ENCODE measurements at places on chromosomes 3 and 15. TPM values are rescaled to one million over a fixed set of nuclear protein-coding genes. Genes with fewer than 3 reads are reported as not detected.

The PP2D1 gene
- total RNA-seq = not detected

DNA sequence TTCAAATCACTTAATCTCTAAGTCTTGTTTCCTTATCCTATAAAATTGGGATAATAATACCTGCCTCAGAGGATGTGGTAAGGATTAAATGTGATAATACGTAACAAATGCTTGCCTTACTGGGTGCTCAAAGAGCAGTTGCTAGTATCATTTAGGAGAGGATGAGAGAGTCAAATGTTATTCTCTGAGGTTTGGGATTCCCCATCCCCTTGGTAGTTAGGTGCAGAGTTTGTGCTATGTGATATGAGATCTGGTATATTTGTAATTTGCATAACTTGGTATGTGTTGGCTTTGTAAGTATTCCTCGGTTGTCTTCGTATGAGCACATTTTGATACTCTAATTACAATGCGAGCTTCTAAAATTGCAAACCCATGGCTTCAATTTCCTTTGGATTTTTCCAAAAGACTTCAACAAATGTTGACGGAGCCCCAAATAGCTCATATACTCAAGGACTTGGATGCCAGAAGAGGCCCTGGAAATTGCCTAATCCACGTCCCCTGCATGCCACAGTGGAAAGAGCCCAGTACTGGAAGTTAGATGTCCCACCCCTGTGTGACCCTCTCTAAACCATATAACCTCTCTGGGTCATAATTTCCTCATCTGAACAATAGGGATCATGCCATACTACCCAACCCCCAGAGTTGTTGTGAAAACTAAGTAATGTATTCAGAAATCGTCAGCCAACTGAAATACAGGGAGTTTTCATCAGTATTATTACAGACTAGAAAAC lies 85.0 kb downstream of the FBN1 start:
- no peak for DNase-seq

The C3orf20 gene
- not detected for total RNA-seq

GRCh38 chr3:159322322-159322939 lies 520.6 kb downstream of the MFSD1 start:
- peak; percentile 76 for DNase-seq

GRCh38 chr3:39850716-39851032 lies 41.3 kb downstream of the MYRIP start:
- no peak for DNase-seq

DNA sequence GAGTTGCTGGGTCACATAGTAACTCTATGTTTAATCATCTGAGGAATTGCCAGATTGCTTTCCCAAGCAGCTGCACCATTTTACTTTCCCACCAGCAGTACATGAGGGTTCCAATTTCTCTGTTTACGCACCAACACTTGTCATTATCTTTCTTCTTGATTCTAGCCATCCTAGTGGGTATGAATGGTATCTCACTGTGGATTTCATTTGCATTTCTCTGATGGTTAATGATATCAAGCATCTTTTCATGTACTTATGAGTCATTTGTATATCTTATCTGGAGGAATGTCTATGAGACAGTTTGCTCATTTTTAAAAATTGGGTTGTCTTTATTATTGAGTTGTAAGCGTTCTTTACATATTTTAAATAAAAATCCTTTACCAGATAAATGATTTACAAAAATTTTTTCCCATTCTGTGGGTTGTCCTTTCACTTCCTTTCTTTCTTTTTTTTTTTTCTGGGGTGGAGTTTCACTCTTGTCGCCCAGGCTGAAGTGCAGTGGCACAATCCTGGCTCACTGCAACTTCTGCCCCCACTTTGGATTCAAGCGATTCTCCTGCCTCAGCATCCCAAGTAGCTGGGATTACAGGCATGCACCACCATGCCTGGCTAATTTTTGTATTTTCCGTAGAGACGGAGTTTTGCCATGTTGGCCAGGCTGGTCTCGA lies 8.9 kb upstream of the SGO1 start:
- DNase-seq = no peak

The NOX5 gene
- 0.03 TPM for total RNA-seq

- DNase-seq = no peak
Measured at GRCh38 chr3:183226333-183226890, 26.6 kb upstream of the B3GNT5 start.

- DNase-seq = no peak
Measured at GRCh38 chr15:36432161-36432560, 147.3 kb upstream of the CDIN1 start.

DNA sequence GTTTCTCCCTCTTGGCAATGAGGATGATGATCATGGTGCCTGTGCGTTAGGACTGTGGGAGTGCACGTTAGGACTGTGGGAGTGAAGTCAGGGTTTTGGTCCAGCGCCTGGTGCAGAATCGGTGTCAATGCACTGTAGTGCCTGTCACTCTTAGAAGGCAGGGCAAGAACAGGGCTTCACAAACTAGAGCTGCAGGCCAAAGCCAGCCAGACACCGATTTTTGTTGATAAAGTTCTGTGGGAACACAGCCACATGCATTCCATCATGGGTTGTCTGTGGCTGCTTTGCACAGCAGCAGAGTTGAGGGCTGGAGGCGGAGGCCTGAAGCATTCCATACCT lies 32.6 kb upstream of the NR2C2 start:
- DNase-seq = no peak

The CNTN3 gene
- 0.24 TPM for total RNA-seq

DNA sequence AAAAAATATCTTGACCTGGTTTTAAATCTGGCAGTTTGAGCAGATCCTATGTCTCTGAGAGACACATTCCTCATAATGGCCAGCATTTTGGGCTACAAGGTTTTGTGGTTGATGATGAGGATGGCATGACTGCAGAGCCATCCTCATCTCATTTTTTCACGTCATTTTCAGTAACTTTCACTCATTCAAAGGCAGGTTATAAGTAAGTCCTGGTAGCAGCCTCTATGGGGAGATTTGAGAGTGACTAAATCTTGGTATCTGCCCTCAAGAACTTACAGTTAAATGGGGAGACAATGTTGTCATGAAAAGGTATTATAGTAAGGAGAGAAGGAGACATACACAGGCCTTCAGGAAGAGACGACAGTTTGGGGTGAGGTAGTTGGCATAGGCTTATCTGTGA lies 14.5 kb downstream of the TIGIT start:
- no peak for DNase-seq

The P2RY12 gene
- not detected for total RNA-seq

- DNase-seq = no peak
Measured at GRCh38 chr3:113898892-113899291, 48.9 kb upstream of the ZDHHC23 start.

GRCh38 chr3:40516201-40516600 lies 8.6 kb upstream of the ZNF621 start:
- DNase-seq = no peak

- no peak for DNase-seq
Measured at GRCh38 chr3:39605837-39606236, 138.4 kb downstream of the MOBP start.

- DNase-seq = peak; percentile 1
Measured at GRCh38 chr3:84600703-84601225, 358.0 kb upstream of the CADM2 start.

The SMAD6 gene
- total RNA-seq = 11.9 TPM

The KIF7 gene
- 13.4 TPM for total RNA-seq

Data from GM23338 (cell line).